ENCODE measurements at places on chromosomes 16 and 17. TPM values are rescaled to one million over a fixed set of nuclear protein-coding genes. Genes with fewer than 3 reads are reported as not detected.

The KRTAP1-5 gene
- not detected for total RNA-seq

The ST6GALNAC1 gene
- 9.6 TPM for total RNA-seq

The MARCHF10 gene
- not detected for total RNA-seq

The TUBD1 gene
- total RNA-seq: 3.6 TPM

The ABCA10 gene
- total RNA-seq: 15.1 TPM

The C16orf92 gene
- not detected for total RNA-seq

The DHRS7C gene
- not detected for total RNA-seq

All from gastroesophageal sphincter (tissue), 4 donors.